ENCODE measurements at places on chromosomes 5 and 9.

DNA sequence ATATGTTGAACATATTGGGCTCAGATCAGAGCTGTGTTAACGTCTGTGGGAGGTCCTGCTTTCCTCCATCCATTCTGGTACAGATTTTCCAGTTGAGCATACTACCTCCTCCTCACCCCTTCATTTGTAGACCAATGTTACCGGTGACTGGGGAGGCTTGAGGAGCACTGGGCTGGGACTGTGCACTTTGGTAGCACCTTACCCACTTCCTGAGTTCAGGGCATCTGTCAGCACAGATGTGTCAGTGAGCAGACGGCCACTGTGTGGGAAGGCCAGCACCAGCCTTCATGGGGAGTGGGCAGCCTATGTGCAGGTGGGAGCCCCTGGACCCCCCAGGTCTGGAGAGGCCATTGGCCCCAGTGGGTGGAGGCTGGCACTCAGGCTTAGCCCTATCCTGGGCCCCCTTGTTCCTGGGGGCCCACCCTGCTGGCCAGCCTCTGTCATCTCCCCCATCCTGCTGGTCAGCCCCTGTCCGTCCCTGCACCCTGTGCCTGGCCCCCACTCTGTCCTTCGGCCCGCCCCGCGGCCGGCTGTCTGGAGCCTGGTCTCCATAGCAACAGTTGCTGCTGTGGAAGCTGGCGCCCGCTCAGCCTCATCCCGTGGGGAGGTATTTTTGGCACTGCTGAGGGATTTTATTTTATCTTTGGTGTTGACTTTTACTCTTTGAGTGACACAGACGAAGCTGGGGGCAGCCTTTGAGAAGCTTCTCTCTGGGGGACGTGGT, 21.3 kb downstream of the WNK2 start:
- no peak for DNase-seq

DNA sequence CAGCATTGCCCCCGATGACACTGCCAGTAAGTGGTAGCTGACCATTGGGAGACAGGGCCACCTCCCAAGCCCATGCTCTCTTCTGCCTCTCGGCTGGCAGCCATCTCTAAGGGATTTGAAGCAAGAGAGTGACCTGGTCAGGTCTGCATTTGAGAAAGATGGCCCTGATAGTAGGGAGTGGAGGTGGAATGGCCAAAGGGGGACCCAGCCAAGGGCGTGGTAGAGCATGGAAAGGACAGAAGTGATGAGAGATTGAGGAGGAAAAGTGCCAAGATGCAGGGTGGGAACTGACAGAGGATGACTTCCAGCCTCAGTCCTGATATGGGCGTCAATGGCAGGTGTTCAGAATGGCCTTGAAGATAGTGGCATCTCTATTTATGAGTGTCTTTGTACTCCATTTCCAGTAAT, 9.0 kb downstream of the ABL1 start:
- no peak for DNase-seq

DNA sequence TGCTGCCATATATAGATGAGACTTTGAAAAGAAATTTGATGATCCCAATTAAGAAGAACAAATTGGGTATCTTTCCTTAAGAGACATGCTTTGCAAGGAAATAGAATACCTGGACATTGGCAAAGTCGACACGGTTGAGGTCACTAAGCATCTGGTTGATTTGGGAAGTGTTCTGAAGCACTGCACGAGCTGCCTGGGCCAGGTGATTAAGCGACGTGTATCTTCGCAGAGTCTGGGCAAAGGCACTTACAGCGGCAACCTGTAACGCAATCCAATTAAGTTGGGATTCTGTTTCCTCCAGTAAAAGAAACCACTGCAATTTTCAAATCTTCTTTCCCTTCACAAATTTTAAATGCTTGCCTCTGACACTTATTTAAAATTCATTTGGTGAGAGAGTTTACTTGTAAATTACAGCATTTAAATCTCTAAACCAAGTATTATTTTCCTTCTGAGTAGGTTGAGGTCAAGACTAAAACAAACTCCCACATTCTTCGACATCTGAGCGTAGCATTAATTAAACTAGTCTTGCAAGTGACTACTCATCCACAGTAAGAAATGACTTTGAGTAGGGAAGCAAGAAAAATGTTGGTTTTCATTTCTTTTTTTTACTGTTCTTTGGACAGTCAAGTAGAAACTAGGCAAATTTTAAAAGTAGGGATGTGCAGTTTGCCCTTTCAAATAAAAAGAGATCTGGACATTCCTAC, 262.8 kb downstream of the RFX3 start:
- DNase-seq, result no peak

DNA sequence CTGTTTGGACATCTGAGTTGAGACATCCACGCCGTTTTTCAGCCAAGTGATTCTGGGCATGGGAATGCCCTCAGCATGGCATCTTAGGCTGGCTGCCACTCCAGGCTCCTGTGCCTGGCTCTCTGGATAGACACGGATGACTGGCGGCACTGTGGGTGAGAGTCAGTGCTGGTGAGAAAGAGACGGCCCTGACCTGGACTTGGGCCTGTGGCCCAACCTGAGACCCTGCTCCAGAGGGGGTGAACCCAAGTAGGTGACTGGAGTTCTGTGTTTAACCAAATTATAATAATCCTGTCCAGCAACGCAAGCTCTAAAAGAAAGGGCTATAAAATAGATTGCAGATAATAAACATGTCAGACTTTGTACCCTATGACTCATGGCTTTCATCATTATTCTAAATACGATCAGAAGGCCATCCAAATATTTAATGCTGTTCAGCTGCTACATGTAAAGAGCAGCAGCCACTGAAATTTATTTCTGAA, 173.9 kb downstream of the HSPA4 start:
- no peak for DNase-seq

GRCh38 chr5:38921174-38921573, 75.4 kb downstream of the OSMR start:
- DNase-seq, result no peak

DNA sequence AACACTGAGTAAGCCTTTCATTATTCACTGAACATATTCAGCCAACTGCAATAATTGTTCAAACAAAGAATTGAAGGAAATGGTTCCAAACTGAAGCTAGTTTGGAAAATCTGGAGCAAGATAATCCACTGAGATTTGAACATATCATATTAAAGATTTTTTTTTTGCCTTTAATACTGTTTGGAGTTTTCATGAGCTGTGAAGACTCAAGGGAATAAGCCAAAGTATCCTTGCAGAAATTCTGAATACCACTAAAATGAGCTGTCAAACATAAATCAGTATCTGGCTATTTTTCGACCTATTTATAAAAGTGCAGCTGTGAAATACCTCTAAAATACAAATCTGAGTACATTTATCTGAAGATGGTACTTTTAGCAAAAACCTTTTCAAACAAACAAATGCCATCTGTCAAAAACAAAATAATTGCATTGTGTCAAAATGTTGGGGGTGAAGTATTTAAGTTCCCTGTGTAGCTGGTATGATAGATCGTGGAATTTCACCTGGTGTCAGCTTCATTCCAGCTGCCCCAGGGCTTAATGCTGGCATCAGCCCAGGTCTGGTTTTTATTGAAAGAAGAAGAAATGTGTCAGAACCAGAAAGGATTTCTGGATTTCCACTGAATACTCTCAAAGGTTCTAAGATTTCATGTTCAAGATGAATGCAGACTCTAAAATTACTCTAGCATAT, 149.0 kb upstream of the GRAMD2B start:
- no peak for DNase-seq

- no peak for DNase-seq
These were observed 16.9 kb upstream of the COL5A1 start for GRCh38 chr9:134624621-134625181.

DNA sequence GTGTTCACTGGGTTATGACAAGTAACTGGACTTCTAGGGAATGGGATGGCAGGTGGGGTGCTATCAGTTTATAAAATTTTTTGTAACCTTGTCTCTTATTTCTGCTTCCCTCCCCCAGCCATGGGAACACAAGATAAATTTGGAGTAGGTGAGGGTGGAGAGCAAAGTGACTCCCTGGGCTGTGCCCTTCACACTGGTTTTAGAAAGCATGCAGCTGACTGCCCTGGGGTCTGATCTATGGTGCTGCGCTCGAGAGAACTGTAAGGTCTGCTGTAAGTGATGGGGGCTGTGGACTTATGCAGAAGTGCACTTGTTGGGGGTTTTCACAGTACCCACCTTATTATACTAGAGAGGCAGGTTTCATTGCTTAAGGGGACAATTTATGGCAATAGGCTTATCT, 247.7 kb upstream of the DMRT1 start:
- DNase-seq, result no peak

GRCh38 chr9:133225171-133226011, 16.3 kb upstream of the OBP2B start:
- no peak for DNase-seq

DNA sequence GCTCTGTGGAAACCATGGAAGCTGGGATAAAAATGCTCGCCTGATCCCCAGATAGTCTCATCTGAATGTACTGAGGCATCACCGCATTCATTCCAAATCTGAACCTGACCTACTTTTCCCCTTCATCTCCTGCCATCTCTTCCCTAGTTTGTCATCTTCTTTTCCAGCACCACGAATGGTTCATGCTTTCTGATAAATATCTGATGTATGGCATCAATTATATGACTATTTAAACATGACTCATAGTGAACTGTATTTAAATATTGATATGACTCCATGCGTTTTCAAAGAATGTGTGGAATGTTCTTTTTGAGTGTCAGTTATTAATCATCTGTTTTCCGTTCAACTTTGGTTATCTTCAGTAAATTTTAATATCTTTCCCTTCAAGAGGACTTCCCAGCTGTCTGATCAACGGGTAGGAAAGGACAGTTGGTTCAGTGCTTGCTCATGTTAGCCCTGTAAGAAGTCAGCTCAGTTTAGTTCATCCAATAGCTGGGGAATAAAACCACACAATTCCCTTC, 21.1 kb downstream of the BASP1 start:
- DNase-seq, result no peak

GRCh38 chr5:92659246-92659645, 921.8 kb downstream of the NR2F1-AS1 start:
- DNase-seq, result no peak

DNA sequence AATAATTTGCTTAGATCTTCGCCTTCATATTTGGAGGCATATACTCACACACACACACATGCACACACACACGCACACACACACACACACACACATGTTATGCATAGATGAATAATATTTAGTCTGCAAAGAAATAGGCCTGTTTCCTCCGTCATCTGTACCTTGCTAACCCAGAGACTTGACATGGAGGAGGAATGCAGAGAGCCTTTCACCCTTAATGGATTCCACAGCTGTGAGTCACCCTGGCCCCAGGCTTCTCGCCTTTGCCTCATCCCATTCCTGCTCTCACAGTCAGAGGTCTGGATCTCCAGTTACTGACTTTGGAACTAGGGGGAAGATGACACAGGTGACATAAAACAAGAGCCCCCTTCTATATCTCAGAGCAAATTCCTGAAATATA, 29.7 kb downstream of the ZNF462 start:
- no peak for DNase-seq

- DNase-seq, result no peak
These were observed 685.6 kb downstream of the DTWD2 start for GRCh38 chr5:118302786-118303185.

DNA sequence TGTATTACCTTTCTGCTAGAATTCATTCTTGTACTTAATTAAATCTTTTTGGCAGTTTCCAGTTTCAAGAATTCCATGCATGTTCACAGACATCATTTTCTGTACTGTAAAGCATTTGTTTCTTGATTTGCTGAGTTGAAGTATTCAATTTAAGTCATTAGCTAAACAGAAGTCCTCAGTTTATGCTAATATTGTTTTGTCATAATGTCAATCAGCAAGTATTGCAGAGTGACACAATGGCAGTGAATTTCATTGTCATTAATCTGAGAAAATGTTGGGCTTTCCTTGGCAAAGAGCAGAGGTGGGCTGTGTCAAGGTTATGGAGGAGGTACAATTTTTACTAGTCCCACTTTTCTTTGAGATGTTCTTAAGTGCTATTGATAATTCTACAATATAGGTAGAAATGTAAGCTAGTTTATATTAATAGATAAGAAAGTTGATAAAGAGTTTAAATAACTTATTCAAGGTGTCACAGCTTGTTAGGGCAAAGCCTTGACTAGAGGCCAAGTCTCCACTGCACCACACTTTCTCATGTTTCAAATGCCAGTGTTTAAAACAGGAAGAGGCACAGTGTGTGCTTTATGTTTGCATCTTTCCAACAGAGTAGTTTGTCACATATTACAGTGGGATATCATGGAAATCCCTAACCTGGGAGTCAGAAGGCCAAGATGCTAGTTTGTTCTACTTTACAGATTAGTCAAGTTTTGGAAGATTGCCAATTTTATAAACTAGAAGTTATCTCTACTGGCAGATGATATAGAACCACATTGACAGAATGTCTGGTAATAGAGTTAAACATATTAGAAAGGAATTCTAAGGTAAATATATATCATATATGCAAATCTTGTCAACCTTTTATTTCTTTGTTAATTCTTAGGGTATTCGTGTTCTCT, 56.3 kb downstream of the SLF1 start:
- DNase-seq, result no peak

- no peak for DNase-seq
These were observed 282.0 kb downstream of the DMRT2 start for GRCh38 chr9:1332156-1332555.
